NCI-H1417 (cell line): ENCODE measurements at places on chromosomes 12 and 14.

GRCh38 chr14:96727073-96727472 lies 70.1 kb upstream of the VRK1 start:
- DNase-seq, result no peak

GRCh38 chr12:92156704-92157395 lies 11.2 kb upstream of the BTG1 start:
- DNase-seq, result no peak

- no peak for DNase-seq
These were observed 28.8 kb downstream of the SIX4 start for GRCh38 chr14:60695327-60695726.

GRCh38 chr14:77562681-77563080 lies 53.8 kb downstream of the SPTLC2 start:
- no peak for DNase-seq

- DNase-seq, result no peak
These were observed 13.6 kb upstream of the LEMD3 start for GRCh38 chr12:65155784-65156183.

GRCh38 chr12:53617700-53618099 lies 8.5 kb downstream of the ATF7 start:
- no peak for DNase-seq

- DNase-seq, result no peak
These were observed 16.0 kb upstream of the ACTR6 start for GRCh38 chr12:100184549-100185145.

DNA sequence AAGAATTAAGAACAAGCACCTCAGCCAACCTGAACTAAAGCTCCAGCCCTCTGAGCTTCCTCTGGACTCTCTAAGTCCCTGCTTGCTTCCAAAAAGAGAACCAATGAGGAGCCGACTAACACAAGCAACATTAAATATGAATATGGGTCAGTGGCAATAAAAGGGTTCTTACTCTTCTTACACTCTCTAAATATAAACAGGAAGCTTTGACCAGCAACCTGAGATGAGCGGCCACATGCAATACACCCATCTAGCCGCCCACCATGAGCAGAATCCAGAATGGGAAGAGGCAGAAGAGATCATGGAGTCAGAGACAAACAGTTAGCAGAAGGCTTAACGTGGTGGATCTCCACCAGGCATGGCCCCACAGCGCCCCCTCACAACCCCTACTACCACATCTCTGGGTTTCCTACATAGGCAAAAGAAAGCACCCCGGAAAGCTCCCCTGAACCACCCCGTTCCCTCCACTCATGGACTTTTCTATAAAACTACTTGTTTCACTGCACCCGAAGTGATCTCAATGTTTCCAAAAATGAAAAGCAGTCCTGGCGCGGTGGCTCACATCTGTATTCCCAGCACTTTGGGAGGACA lies 59.4 kb downstream of the TTC7B start:
- no peak for DNase-seq

DNA sequence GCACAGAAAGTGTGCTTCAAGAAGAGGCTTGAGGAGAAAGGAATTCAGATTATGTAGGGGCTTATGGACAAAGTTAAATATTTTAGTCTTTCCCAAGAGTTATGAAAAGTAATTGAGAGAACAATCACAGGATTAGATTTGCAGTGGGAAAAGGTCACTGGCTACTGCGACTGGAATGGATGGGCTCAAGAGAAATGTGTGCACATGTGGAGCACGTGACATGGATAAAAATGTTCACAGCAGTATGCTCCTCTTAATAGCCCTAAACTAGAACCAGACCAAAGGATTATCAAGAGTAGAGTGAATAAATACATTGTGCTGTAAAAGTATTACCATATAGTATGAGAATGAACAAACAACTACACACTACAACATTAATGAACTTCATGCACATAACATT lies 78.1 kb downstream of the ABCD2 start:
- no peak for DNase-seq

GRCh38 chr12:26135010-26135420 lies 10.2 kb upstream of the BHLHE41 start:
- peak; percentile 84 for DNase-seq

GRCh38 chr12:51896236-51896635 lies 8.3 kb downstream of the ANKRD33 start:
- no peak for DNase-seq

DNA sequence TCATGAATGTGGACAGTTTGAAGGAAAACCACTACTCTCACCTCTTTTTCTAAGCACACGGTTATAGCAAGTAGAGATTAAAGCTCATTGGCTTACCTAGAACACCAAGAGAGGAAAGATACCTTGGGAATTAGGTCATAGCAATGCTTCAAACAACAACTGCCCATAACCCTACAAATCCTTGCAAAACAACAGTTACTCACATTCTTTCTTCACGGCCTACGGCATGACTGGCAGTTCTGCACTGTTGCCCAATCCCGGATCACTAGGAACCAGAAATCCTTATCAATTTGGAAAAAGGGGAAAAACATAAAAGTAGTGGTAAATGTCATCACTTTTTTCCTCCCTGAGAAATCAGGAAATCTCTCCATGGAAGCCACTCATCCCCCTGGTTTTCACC lies 9.6 kb upstream of the ISM2 start:
- DNase-seq, result no peak

DNA sequence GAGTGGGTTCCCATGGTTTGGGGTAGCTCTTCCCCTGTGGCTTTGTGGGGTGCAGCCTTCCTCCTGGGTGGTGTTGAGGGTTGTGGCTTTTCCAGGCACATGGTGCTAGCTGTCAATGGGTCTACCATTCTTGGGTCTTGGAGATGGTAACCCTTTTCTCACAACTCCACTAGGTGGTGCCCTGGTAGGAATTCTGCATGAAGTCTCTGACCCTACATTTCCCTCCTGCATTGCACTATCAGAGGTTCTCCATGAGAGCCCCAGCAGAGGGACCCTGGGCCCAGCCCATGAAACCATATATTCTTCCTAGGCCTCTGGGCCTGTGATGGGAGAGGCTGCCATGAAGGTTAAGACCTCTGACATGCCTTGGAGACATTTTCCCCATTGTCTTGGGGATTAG lies 1093.3 kb downstream of the SLC16A7 start:
- no peak for DNase-seq

GRCh38 chr12:78249578-78249977 lies 418.9 kb downstream of the NAV3 start:
- no peak for DNase-seq

GRCh38 chr12:19553175-19553574 lies 113.9 kb downstream of the AEBP2 start:
- peak; percentile 38 for DNase-seq
